ENCODE measurements at places on chromosomes 1 and 21. TPM values are rescaled to one million over a fixed set of nuclear protein-coding genes. Genes with fewer than 3 reads are reported as not detected.

- H3K36me3 ChIP-seq = no peaks in the 10 kb centered on the region
- H3K4me3 ChIP-seq = no peak overlapping the region
- no peak overlapping the region for H3K27ac ChIP-seq
- H3K27me3 ChIP-seq = no peaks in the 10 kb centered on the region
- no peaks in the 10 kb centered on the region for H3K4me1 ChIP-seq
Measured at GRCh38 chr1:54501849-54502248, 46.2 kb upstream of the ACOT11 start.

The ZBTB40 gene
- 16.0 TPM for total RNA-seq

DNA sequence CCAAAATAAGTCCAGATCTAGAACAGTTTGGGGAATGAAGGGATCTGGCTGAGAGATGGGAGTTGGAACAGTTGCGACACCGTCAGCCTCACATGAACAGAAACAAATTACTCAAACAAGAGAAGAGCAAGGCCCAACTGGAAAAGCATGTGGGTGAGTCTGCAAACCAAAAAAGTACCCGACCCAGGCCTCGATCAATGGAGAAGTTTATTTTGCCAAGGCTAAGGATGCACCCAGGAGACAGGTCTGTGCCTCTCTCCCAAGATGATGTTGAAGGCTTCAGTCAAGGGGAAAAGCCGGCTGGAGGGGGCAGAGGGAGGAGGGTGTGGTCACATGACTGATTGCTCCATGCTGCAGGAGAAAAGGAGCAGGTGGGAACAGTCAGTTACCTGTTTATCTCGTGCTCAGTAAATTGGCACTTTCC lies 42.3 kb downstream of the KRTAP10-1 start:
- no peaks in the 10 kb centered on the region for H3K4me1 ChIP-seq
- no peak overlapping the region for H3K4me3 ChIP-seq
- H3K36me3 ChIP-seq = no peaks in the 10 kb centered on the region
- H3K27ac ChIP-seq = no peak overlapping the region

The NFASC gene
- total RNA-seq = 5.9 TPM

The SAMSN1 gene
- total RNA-seq = 0.12 TPM

- no peaks in the 10 kb centered on the region for H3K36me3 ChIP-seq
- no peak for DNase-seq
- H3K4me1 ChIP-seq = no peaks in the 10 kb centered on the region
- H3K27me3 ChIP-seq = no peaks in the 10 kb centered on the region
- H3K27ac ChIP-seq = no peak overlapping the region
- no peak overlapping the region for H3K4me3 ChIP-seq
Measured at GRCh38 chr1:25028907-25029599, 99.0 kb upstream of the RUNX3 start.

The TMOD4 gene
- total RNA-seq = 0.81 TPM

Data from pancreas (tissue), 10 donors.